ENCODE measurements at places on chromosomes 16 and 17.

- no peaks in the 10 kb centered on the region for H3K36me3 ChIP-seq
- peaks cover 11% of the 10 kb centered on the region for H3K27me3 ChIP-seq
- no peaks in the 10 kb centered on the region for H3K4me1 ChIP-seq
- no peak overlapping the region for H3K27ac ChIP-seq
- H3K4me3 ChIP-seq: no peak overlapping the region
Measured at GRCh38 chr17:28476076-28476865, 2.8 kb downstream of the SLC13A2 start.

GRCh38 chr17:50123649-50124349, 6.2 kb downstream of the SAMD14 start:
- H3K27me3 ChIP-seq: peaks cover 43% of the 10 kb centered on the region
- H3K4me1 ChIP-seq: no peaks in the 10 kb centered on the region
- H3K36me3 ChIP-seq: no peaks in the 10 kb centered on the region
- no peak overlapping the region for H3K27ac ChIP-seq
- no peak for DNase-seq

DNA sequence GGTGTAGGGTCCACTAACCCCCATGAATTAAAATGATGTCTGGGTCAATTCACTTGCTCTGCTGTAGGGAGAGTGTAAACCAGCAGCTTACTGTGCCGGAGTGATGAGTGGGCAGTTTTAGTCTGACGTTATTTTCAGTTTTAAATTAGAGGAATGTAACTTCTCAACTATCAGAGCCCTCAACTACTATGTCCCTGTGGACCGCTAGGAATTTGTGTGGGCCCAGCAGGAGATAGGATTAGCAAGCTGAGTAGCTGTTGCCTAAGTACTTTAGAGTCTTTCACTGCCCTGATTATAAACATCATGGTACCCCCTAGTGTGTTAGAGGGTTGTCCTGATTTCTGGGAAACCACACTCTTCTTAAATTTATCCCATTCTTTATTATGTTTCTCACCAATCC, 11.4 kb downstream of the MARVELD3 start:
- DNase-seq: no peak
- H3K27me3 ChIP-seq: no peaks in the 10 kb centered on the region
- no peaks in the 10 kb centered on the region for H3K4me1 ChIP-seq
- H3K27ac ChIP-seq: no peak overlapping the region

DNA sequence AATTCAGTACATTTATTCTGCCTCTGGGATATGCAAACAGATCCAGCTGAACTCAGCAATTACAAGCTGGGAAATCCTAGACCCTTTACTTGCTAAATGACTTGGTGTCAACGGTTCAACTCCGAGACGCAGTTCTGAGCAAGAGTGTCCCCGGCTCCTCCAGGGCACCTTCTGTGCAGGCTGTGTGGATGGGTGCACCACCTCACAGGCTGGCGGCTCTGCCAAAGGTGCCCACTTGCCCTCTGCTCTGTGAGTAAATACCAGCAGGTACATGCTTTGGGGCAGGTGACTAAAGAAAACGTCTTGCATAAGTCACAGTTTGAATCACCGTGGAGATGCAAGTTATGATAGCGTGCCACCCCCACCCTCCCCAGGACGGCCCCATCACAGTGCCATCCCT, 23.3 kb downstream of the MAP1LC3B start:
- H3K4me1 ChIP-seq: no peaks in the 10 kb centered on the region
- no peak overlapping the region for H3K27ac ChIP-seq
- no peaks in the 10 kb centered on the region for H3K36me3 ChIP-seq
- no peak for DNase-seq

DNA sequence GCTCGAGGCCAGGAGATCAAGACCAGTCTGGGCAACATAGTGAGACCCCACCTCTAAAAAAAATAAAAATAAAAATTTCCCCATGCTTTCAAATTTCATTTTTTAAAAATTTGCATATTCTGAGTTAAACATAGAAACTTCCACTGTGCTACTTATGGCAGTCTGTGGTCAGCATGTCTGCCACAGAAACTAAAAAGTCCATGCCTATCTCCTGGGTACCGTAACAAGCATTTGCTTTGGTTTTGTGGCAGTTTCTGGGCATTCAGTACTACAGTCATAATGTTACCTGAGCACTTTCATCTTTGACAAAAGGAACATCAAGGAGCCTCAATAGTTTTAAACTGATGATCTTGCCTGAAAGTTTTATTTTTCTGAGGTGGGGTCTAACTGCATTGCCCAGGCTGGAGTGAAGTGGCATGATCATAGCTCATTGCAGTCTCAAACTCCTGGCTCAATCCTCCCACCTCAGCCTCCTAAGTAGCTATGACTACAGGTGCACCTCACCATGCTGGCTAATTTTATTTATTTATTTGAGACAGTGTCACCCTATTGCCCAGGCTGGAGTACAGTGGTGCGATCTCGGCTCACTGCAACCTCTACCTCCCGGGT, 13.2 kb upstream of the ITGA2B start:
- peaks cover 76% of the 10 kb centered on the region for H3K36me3 ChIP-seq
- no peak overlapping the region for H3K27ac ChIP-seq
- DNase-seq: no peak
- H3K4me3 ChIP-seq: no peak overlapping the region

- no peak overlapping the region for H3K4me3 ChIP-seq
- peaks cover 87% of the 10 kb centered on the region for H3K36me3 ChIP-seq
- no peak overlapping the region for H3K27ac ChIP-seq
- H3K27me3 ChIP-seq: no peaks in the 10 kb centered on the region
- no peak for DNase-seq
Measured at GRCh38 chr17:18191967-18192366, 8.3 kb downstream of the ALKBH5 start.

DNA sequence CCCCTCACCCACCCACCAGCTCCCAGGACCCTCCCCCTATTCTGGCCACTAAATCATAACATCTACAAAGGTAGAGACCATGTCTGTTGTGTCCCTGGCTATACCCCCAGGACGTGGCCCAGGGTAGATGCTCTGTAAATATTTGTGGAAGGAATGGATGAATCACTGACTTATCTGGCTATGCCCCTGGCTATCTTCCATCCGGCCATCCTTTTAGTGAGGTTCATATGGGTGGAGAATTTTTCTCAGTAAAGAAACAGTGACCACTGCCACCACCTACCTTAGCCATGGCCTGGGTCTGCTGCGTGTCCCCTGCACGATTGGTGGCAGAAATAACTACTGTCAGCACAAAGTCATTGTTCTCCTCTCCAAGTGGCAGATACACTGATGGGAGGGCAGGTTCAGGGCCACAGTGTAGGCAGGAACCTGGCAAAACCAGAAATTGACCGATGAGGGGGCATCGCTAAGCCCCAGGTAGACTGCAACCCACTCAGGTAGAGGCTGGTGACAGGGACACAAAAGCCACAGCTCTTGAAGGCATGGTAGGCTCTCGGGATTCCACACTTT, 63.1 kb upstream of the BCO1 start:
- H3K4me3 ChIP-seq: no peak overlapping the region
- H3K4me1 ChIP-seq: no peaks in the 10 kb centered on the region
- H3K36me3 ChIP-seq: no peaks in the 10 kb centered on the region
- no peak for DNase-seq

DNA sequence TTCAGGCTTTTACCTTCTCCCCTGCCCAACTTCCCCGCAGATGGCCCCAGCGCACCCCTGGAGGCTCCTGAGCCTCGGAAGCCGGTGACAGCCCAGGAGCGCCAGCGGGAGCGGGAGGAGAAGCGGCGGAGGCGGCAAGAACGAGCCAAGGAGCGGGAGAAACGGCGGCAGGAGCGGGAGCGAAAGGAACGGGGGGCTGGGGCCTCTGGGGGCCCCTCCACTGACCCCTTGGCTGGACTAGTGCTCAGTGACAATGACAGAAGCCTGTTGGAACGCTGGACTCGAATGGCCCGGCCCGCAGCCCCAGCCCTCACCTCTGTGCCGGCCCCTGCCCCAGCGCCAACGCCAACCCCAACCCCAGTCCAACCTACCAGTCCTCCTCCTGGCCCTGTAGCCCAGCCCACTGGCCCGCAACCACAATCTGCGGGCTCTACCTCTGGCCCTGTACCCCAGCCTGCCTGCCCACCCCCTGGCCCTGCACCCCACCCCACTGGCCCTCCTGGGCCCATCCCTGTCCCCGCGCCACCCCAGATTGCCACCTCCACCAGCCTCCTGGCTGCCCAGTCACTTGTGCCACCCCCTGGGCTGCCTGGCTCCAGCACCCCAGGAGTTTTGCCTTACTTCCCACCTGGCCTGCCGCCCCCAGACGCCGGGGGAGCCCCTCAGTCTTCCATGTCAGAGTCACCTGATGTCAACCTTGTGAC, 3.6 kb downstream of the MAPK7 start:
- no peak overlapping the region for H3K27ac ChIP-seq
- no peak for DNase-seq
- peaks cover 63% of the 10 kb centered on the region for H3K36me3 ChIP-seq
- no peaks in the 10 kb centered on the region for H3K27me3 ChIP-seq
- peaks cover 27% of the 10 kb centered on the region for H3K4me1 ChIP-seq

- no peaks in the 10 kb centered on the region for H3K27me3 ChIP-seq
- H3K4me3 ChIP-seq: no peak overlapping the region
Measured at GRCh38 chr17:55175788-55176427, 88.9 kb upstream of the HLF start.

DNA sequence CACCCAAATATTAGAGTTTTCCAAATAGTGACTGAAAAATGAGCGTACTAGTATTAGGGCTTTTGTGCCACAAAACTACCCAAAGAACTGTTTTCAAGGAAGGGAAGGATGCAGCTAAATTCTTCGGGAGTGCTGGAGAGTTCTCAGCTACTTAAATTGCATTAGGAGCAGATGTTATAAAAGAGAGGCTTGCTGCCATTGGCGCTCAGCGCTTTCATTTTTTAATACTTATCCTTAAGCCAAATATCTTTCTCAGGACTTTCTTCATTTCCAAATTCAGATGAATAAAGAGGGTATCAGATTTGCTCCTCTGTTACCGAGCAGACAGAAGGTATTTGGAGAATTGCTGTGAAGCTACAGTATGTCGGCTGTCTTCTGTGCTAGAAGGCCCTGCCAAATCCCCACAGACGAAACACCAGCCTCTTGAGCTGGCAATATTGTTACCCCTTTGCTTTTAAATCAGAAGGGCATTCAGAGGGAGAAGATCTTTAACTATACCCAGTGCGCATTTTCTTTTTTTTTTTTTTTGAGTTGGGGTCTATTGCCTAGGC, 47.2 kb upstream of the CLEC18A start:
- H3K27ac ChIP-seq: no peak overlapping the region
- H3K4me1 ChIP-seq: no peaks in the 10 kb centered on the region
- no peaks in the 10 kb centered on the region for H3K27me3 ChIP-seq

- no peaks in the 10 kb centered on the region for H3K36me3 ChIP-seq
- no peak overlapping the region for H3K4me3 ChIP-seq
- H3K27ac ChIP-seq: no peak overlapping the region
- no peaks in the 10 kb centered on the region for H3K4me1 ChIP-seq
Measured at GRCh38 chr16:14958970-14959369, 15.9 kb upstream of the PDXDC1 start.

GRCh38 chr17:76048711-76049110, 21.6 kb upstream of the EVPL start:
- no peaks in the 10 kb centered on the region for H3K27me3 ChIP-seq
- peaks cover 93% of the 10 kb centered on the region for H3K36me3 ChIP-seq
- no peak overlapping the region for H3K4me3 ChIP-seq
- H3K27ac ChIP-seq: no peak overlapping the region
- DNase-seq: no peak
- H3K4me1 ChIP-seq: no peaks in the 10 kb centered on the region

- H3K4me1 ChIP-seq: no peaks in the 10 kb centered on the region
- no peak overlapping the region for H3K4me3 ChIP-seq
- H3K27me3 ChIP-seq: no peaks in the 10 kb centered on the region
- DNase-seq: no peak
- H3K27ac ChIP-seq: no peak overlapping the region
Measured at GRCh38 chr17:50174444-50174843, 8.6 kb downstream of the SGCA start.

GRCh38 chr17:74220219-74220618, 6.8 kb downstream of the TTYH2 start:
- no peak overlapping the region for H3K4me3 ChIP-seq
- no peak overlapping the region for H3K27ac ChIP-seq
- H3K4me1 ChIP-seq: no peaks in the 10 kb centered on the region

GRCh38 chr16:78258375-78259065, 159.1 kb downstream of the WWOX start:
- no peaks in the 10 kb centered on the region for H3K27me3 ChIP-seq
- no peak overlapping the region for H3K27ac ChIP-seq
- H3K4me3 ChIP-seq: no peak overlapping the region
- no peak for DNase-seq
- H3K4me1 ChIP-seq: no peaks in the 10 kb centered on the region

DNA sequence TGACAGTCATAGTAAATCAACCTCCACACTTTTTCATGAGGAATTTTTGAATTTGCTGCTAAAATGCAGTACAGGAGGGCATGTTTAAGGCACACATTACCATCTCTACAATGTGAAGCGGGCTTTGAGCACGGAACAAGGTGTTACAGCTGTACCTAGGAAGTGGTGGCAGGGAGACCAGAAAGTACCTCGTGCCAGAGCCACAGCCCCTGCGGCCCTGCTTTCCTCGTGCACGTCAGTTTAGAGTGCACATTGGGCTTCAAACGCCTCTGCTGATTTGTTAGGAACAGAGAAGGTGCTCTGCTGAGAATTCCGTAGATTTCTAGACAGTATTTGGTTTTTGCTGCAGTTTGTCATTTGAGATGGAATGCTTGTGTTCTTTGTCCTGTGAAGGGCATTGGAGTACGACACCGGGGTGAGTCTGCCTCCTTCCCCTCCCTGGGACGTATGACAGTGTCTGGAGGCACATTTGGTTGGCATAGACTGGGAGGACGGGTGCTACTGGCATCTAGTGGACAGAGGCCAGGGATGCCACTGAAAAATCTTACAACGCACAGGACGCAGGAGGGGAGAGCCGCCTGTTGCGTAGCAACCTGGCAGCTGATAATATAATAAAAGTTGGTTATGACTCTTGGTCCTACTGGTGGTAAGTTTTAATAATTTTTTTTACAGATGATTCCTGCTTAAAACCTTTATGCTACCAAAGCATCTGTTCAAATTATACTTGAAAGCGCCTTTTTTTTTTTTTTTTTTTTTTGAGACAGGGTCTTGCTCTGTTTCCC, 9.1 kb downstream of the FOXK2 start:
- H3K27me3 ChIP-seq: no peaks in the 10 kb centered on the region
- H3K27ac ChIP-seq: no peak overlapping the region
- no peak for DNase-seq
- peaks cover 37% of the 10 kb centered on the region for H3K36me3 ChIP-seq
- H3K4me1 ChIP-seq: peaks cover 19% of the 10 kb centered on the region

GRCh38 chr16:71956486-71956885, 43.7 kb downstream of the PKD1L3 start:
- peaks cover 6% of the 10 kb centered on the region for H3K4me1 ChIP-seq
- H3K36me3 ChIP-seq: no peaks in the 10 kb centered on the region
- no peak overlapping the region for H3K27ac ChIP-seq
